ENCODE measurements at places on chromosomes 16 and 17.

DNA sequence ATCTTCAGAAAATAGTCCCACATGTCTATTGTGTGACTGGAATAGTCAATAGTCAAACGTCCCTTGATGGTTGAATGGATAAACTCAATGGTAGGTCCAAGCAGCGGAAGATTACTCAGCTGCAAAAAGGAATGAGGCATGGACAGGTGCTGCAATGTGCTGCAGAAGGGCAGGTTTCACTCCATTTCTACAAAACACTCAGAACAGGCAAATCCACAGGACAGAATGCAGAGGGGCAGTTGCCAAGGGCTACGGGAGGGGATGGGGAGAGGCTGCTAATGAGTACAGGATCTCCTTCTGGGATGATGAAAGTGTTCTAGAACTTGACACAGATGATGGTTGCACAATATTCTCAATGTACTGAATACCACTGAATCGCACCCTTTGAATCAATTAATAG lies 151.0 kb downstream of the RBFOX3 start:
- no peak for DNase-seq

- DNase-seq, result peak; percentile 97
Measured at GRCh38 chr16:30185683-30186421, 2.5 kb downstream of the CORO1A start.

DNA sequence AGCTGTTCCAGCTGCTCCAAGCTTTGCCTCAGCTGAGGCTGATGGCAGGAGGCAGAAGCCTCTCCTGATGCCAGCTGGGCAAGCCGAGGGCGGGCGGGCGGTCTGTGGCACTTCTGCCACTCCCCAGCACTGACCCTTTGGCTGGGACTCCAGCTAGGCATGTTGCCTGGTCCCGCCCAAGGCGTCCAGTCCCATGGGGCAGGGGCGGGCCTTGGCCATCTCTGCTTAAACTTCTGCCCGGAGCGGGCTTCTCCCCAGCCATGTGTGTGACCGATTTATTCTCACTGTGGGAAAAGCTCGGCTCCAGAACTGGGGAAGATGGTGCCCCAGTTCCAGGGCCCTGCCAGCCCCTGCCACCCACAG lies 349.1 kb downstream of the SEC14L1 start:
- no peak for DNase-seq

DNA sequence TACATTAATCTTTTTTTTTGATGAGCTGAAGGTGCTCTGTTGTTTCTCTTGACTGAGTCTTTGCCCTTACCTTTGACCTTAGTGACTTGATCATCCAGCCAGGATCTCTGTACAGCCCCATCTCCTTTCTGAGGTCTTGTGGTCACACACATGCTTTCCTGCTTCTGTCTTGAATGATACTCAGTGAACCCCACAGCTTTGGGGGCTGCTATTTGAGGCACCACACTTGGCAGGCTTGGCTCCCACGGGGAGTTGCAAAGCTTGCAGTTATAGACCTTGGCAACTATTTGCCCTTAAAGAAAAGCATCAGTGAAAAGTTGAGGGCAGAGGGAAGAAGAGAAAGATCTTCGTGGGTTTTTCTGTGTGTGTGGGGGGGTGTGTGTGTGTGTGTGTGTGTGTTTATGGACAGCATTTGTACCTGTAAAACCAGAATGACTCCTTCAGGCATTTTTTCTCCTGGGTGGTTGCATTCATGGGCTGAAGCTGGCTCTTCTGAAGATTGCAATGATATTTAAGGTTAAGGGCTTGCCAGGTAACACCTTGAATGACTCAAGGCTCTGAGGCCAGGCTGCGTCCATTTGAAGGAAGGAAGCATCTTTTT lies 101.6 kb downstream of the MSI2 start:
- DNase-seq, result peak; percentile 68

DNA sequence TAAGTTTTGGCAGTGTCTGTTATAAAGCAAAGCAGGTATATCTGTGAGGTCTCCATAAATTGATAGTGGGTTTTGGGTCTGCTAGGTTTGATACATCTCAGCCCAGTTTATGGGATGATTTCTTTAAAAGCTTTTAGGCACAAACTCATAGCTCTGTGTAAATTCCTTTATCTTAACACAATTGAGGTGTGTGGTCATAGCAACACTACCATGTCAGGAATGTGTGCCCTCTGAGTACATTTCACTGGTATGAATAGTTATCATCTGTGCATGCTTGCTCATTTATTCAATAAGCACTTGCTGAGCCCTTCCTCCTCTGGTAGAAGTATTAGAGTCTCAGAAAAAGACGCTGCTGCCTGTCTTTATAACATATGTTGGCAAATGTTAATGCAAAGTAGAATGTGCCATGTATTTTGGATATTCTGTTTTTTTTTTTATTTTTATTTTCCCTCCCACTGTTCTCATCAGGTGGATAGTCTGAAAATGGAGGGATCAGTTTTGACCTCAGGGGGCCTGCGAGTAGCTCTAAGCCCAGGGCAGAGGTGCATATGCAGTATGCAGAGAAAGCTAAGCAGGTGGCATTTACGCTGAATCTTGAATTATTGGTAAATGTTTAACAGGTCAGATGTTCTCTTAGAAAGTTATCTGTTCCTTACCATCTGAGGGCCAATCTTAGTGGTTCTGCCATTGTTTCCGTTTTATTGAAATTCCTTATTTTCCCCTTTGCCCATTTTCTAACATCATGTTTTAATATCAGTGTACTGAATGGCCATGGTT lies 90.7 kb downstream of the WNT3 start:
- no peak for DNase-seq

GRCh38 chr17:4263282-4264215 lies at the start of gene ANKFY1:
ANKFY1 (minus strand) TSS chr17:4263979; CDS start chr17:4263941, 38 bp downstream.
- DNase-seq, result peak; percentile 98

DNA sequence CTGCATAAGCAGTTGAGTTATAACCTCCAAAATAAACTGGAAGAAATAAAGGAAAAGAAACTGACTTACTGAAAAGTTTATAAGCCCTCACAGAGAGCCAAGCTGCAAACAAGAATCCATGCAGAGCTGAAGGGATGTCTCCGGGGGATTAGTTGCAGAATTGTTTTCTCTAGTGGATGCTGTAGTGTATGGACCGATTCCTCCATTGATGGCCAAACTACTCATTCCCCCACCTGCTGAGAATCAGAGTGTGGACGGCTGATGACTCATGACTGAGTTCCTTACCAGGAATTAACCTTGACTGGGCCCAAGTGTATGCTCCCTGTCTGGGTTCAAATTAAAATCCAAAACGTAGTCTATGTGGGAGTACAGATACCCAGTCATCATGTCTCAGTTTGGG lies 93.9 kb upstream of the CDH8 start:
- no peak for DNase-seq

DNA sequence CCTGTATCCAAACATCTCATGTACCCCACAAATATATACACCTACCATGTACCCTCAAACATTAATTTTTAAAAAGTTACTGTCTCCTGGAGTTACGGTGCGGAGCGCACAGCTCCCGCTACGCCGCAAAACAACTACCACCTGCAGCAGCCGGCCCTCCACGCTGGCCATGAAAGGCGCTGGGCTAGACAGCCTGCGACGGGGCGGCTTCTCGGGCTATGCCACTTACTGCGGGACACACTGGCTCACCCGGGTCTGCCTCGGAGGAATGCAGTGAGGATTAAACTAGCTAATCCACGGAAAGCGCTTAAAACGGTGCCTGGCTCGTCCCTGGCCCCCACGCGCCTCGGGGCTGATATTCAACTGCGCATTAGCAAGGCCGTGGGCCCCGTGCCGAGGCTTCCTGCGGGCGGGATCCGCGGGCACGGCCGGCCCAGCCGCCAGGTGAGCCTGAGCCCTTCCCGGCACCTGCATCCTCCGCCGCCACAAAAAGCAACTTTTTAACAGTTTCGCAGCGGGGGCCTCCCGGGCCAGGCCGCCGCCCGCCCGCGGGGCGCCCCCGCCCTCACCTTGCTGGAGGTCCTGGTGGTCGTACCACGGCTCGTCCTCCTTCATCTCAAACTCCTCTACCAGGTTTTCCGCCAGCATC lies 633 bp downstream of the CDR2 start:
- peak; percentile 53 for DNase-seq

- no peak for DNase-seq
Measured at GRCh38 chr17:55741356-55741700, 9.5 kb upstream of the PCTP start.

GRCh38 chr16:84354306-84354705 lies 14.0 kb upstream of the ATP2C2 start:
- DNase-seq, result no peak

- DNase-seq, result peak; percentile 65
Measured at GRCh38 chr17:82257473-82257872, 16.0 kb downstream of the CSNK1D start.

GRCh38 chr17:78130437-78131101 lies at the start of gene TMC8:
TMC8 (plus strand) TSS chr17:78130771; CDS start chr17:78131589, 818 bp downstream.
- DNase-seq, result peak; percentile 95

GRCh38 chr17:15510361-15510760 lies 42.9 kb upstream of the CDRT4 start:
- no peak for DNase-seq

- DNase-seq, result peak; percentile 71
Measured at GRCh38 chr16:84647828-84648594, at the start of gene KLHL36. KLHL36 (plus strand) TSS chr16:84648511; CDS start chr16:84650868, 2,357 bp downstream.

Measured in activated CD8-positive, alpha-beta memory T cell treated with anti-CD3 and anti-CD28 coated beads, Interleukin-2, amount 10 ng/mL, durations not matched to agents 7 days and 5 days (primary cell).